ENCODE measurements at places on chromosomes 5 and 9.

DNA sequence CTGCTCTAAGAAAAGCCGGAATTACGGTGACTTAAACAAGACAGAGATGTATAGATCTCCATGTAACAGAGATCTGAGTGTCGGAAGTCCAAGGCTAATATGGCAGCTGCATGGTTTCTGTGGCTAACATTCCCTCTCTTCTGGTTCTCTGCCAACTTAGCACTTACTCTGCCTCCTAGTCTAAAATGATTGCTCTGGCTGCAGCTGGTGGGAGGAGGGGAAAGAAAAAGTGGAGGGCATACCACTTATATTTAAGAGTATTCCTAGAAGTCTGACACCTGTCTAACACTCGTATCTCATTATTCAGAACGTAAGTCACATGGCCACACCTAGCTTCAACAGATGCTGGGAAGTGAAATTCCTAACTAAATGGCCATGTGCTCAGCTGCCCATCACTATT lies 551.5 kb upstream of the TLE4 start:
- no peaks in the 10 kb centered on the region for H3K36me3 ChIP-seq
- no peak overlapping the region for H3K27ac ChIP-seq
- no peaks in the 10 kb centered on the region for H3K27me3 ChIP-seq
- no peak overlapping the region for H3K4me3 ChIP-seq
- no peak for DNase-seq
- no peaks in the 10 kb centered on the region for H3K4me1 ChIP-seq

DNA sequence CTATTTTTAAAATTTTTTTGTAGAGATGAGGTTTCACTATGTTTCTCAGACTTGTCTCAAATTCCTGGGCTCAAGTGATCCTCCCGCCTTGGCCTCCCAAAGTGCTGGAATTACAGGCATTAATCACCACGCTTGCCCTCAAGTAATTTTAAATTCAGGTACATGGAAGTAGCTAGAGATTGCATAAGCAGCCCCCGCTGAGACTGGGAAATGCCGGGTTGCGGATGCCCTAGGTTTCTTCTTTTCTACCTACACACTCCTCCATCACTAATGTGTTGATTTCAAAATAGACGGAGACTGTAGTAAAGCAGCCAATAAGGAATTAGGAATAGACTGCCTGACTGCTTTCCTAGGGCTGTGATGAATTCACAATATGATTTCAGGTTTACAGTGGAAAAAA lies 202.4 kb downstream of the FANCC start:
- no peak overlapping the region for H3K27ac ChIP-seq
- no peaks in the 10 kb centered on the region for H3K27me3 ChIP-seq

DNA sequence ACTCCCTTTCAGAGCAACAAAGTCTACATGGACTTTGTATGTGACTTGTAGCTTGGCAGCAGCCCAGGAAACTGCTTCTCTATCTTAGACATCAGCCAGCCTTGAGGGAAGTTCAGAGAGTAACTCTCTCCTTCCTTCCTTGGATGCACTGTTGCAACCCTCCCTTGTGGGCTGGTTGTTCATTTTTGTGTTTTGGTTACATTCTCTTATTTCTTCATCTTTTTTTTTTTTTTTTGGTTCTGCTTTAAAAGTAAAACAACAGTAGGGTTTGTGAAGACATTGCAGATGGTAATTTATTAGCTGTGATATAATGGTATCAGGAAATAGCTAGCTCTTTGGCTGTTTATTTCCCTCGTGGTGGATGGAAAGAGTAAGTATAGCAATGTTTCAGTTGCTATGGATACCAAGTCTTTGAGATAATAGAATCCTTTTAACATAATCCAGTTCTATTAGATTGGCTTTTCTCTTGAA lies 97.9 kb upstream of the MAMDC2 start:
- H3K36me3 ChIP-seq: no peaks in the 10 kb centered on the region
- no peak for DNase-seq
- no peak overlapping the region for H3K27ac ChIP-seq
- H3K4me1 ChIP-seq: no peaks in the 10 kb centered on the region
- H3K4me3 ChIP-seq: no peak overlapping the region
- H3K27me3 ChIP-seq: no peaks in the 10 kb centered on the region

GRCh38 chr5:80481019-80481893 lies 6.6 kb upstream of the FAM151B start:
- H3K27ac ChIP-seq: no peak overlapping the region
- no peaks in the 10 kb centered on the region for H3K27me3 ChIP-seq
- H3K4me3 ChIP-seq: no peak overlapping the region
- no peak for DNase-seq
- no peaks in the 10 kb centered on the region for H3K36me3 ChIP-seq
- no peaks in the 10 kb centered on the region for H3K4me1 ChIP-seq

- H3K36me3 ChIP-seq: no peaks in the 10 kb centered on the region
- no peaks in the 10 kb centered on the region for H3K4me1 ChIP-seq
- no peak for DNase-seq
- no peak overlapping the region for H3K4me3 ChIP-seq
- no peaks in the 10 kb centered on the region for H3K27me3 ChIP-seq
Measured at GRCh38 chr5:133449181-133449580, 163.2 kb downstream of the FSTL4 start.

DNA sequence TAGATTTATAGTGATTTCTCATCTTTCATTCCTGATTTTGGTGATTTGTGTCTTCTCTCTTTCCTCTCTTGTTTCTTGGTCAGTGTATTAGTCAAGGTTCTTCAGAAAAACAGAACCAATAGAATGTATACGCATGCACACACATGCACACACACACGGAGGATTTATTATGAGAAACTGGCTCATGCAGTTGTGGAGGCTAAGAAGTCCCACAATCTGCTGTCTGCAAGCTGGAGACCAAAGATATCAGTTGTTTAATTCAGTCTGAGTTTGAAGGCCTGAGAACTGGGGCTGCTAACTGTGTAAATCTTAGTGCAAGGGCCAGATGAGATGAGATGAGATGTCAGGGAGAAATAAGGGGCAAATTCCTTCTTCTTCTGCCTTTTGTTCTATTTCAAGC lies 5.7 kb upstream of the RPS23 start:
- no peak overlapping the region for H3K27ac ChIP-seq
- H3K4me3 ChIP-seq: no peak overlapping the region
- no peak for DNase-seq
- H3K36me3 ChIP-seq: no peaks in the 10 kb centered on the region
- no peaks in the 10 kb centered on the region for H3K27me3 ChIP-seq

- no peak for DNase-seq
- H3K4me1 ChIP-seq: no peaks in the 10 kb centered on the region
- H3K4me3 ChIP-seq: no peak overlapping the region
- no peak overlapping the region for H3K27ac ChIP-seq
Measured at GRCh38 chr9:82313697-82314096, 325.1 kb downstream of the SPATA31D1 start.

- no peaks in the 10 kb centered on the region for H3K36me3 ChIP-seq
- no peaks in the 10 kb centered on the region for H3K4me1 ChIP-seq
- no peaks in the 10 kb centered on the region for H3K27me3 ChIP-seq
- no peak for DNase-seq
- H3K4me3 ChIP-seq: no peak overlapping the region
Measured at GRCh38 chr5:20537911-20538703, 550.1 kb upstream of the CDH18 start.

- peaks cover 27% of the 10 kb centered on the region for H3K27me3 ChIP-seq
- H3K4me3 ChIP-seq: no peak overlapping the region
- no peaks in the 10 kb centered on the region for H3K4me1 ChIP-seq
- no peak for DNase-seq
- H3K27ac ChIP-seq: no peak overlapping the region
- no peaks in the 10 kb centered on the region for H3K36me3 ChIP-seq
Measured at GRCh38 chr9:130371196-130371966, 73.4 kb upstream of the ASS1 start.

DNA sequence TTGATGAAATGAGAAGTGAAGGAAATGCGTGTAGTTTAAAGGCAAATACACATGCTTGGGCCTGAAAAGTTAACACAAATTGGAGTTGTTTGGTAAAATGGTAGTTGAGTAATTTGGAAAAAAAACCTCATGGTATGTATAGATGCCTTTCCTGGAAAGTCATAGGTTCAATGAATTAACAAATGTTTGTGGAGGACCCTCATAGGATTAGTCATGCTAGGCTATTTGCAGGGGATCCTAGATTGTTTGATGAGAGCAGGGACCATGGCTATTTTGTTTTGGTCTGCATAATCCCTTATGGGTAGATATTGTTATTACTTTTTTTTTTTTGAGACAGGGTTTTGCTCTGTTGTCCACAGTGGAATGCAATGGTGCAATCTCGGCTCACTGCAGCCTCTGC lies 93.5 kb upstream of the NR3C1 start:
- no peak for DNase-seq
- no peaks in the 10 kb centered on the region for H3K27me3 ChIP-seq
- no peaks in the 10 kb centered on the region for H3K36me3 ChIP-seq
- no peaks in the 10 kb centered on the region for H3K4me1 ChIP-seq

- no peak for DNase-seq
- no peaks in the 10 kb centered on the region for H3K36me3 ChIP-seq
- no peaks in the 10 kb centered on the region for H3K4me1 ChIP-seq
- no peak overlapping the region for H3K27ac ChIP-seq
Measured at GRCh38 chr5:19855931-19856330, 132.1 kb downstream of the CDH18 start.

- no peak for DNase-seq
- H3K4me1 ChIP-seq: peaks cover 30% of the 10 kb centered on the region
- H3K27me3 ChIP-seq: no peaks in the 10 kb centered on the region
- H3K4me3 ChIP-seq: no peak overlapping the region
Measured at GRCh38 chr5:62326302-62326701, 20.3 kb downstream of the KIF2A start.

- H3K27me3 ChIP-seq: no peaks in the 10 kb centered on the region
- no peak for DNase-seq
- no peaks in the 10 kb centered on the region for H3K4me1 ChIP-seq
- H3K36me3 ChIP-seq: no peaks in the 10 kb centered on the region
- no peak overlapping the region for H3K27ac ChIP-seq
Measured at GRCh38 chr5:128100860-128101557, 17.4 kb downstream of the SLC12A2 start.

DNA sequence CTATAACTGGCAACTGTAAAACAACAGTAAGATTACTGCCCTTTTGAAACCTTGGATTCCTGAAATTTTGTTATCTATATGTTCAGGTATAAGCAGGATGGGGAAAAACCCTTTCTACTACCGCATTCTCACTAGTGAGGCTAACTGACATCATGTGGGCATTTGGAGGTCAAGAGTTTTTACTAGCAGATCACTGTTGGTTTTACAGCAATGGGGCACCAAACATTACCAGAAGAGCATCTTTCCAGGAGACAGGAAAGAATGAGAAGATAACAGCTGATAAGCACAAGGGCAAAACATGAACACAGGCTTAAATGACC lies 20.9 kb upstream of the TTC33 start:
- H3K4me1 ChIP-seq: no peaks in the 10 kb centered on the region
- no peaks in the 10 kb centered on the region for H3K27me3 ChIP-seq
- no peak overlapping the region for H3K4me3 ChIP-seq
- H3K36me3 ChIP-seq: peaks cover 4% of the 10 kb centered on the region

GRCh38 chr5:80251636-80252035 lies 4.2 kb downstream of the SERINC5 start:
- H3K36me3 ChIP-seq: no peaks in the 10 kb centered on the region
- H3K27me3 ChIP-seq: no peaks in the 10 kb centered on the region
- no peak overlapping the region for H3K4me3 ChIP-seq
- no peak for DNase-seq
- no peak overlapping the region for H3K27ac ChIP-seq
- H3K4me1 ChIP-seq: peaks cover 70% of the 10 kb centered on the region

DNA sequence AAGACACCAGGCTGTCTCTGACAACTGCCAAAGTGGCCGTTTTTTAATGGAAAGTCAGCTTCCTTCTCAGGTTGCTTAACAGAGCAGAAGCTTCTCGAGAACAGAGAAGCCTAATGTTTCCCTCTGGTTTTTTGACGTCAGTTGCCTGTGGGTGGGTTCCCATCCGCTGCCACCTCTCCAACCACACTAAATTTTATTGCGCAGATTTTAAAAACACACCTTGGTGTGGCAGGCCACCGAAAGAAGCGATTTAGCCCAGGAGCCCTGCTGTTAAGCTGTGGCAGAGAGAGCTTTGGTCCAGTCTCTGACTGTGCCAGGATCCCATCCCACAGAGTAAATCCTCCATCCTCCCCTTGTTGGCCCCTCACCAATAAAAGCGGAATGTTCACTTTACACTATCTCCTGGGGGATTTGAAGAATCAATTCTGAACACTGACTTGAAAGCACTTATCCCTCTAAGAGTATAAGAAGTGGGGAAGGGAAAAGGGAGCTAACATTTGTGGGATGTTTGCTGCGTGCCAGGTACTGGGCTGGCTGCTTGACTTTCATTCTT lies 181.6 kb downstream of the AOPEP start:
- peaks cover 3% of the 10 kb centered on the region for H3K36me3 ChIP-seq
- H3K27me3 ChIP-seq: no peaks in the 10 kb centered on the region
- no peak for DNase-seq

GRCh38 chr9:91376239-91376638 lies 14.5 kb upstream of the AUH start:
- no peak for DNase-seq
- H3K27ac ChIP-seq: no peak overlapping the region
- H3K36me3 ChIP-seq: no peaks in the 10 kb centered on the region
- peaks cover 3% of the 10 kb centered on the region for H3K27me3 ChIP-seq
- H3K4me3 ChIP-seq: no peak overlapping the region

DNA sequence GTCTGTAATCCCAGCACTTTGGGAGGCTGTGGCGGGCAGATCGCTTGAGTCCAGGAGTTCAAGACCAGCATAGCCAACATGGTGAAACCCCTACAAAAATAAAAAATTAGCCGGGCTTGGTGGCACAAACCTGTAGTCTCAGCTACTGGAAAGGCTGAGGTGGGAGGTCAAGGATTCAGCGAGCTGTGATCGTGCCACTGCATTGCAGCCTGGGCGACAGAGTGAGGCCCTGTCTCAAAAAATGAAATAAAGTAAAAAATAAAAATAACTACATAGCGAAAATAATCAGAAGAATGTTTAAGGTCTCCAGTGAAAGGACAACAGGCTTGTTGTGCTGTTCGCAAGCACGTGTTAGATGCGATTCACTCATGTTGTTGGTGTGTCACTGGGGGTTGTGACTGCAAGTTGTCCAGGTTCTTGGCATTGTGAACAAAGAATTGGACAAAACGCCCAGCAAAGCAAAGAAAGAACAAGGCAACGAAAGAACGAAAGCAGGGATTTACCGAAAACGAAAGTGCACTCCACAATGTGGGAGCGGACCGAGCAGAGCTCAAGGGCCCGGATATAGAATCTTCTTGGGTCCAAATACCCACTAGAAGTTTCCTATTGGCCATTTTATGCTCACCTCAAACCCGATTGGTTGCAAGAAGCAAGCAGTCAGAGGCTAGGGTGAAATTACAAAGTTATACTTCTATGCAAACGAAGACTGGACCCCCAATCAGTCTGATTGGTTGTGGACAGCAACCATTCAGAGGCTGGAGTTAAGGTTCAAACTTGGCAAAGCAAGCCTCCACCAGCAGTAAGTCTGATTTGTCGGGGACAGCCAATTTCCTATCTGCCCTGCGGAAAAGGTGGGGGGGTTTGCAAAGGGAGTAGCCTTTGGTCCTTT lies 844 bp upstream of the MCCC2 start:
- H3K36me3 ChIP-seq: no peaks in the 10 kb centered on the region
- H3K4me3 ChIP-seq: peak overlapping the region; percentile 88
- peak overlapping the region; percentile 94 for H3K27ac ChIP-seq
- no peaks in the 10 kb centered on the region for H3K27me3 ChIP-seq
- peak; percentile 49 for DNase-seq

- H3K4me1 ChIP-seq: no peaks in the 10 kb centered on the region
- H3K27me3 ChIP-seq: no peaks in the 10 kb centered on the region
- DNase-seq: no peak
- no peaks in the 10 kb centered on the region for H3K36me3 ChIP-seq
Measured at GRCh38 chr5:56625541-56625940, 189.8 kb upstream of the MAP3K1 start.

- H3K4me1 ChIP-seq: no peaks in the 10 kb centered on the region
- no peak overlapping the region for H3K27ac ChIP-seq
- H3K27me3 ChIP-seq: no peaks in the 10 kb centered on the region
- no peak for DNase-seq
Measured at GRCh38 chr5:73793911-73794310, 167.9 kb downstream of the ARHGEF28 start.
